ENCODE measurements at places on chromosomes 1 and 21.
A peak's percentile ranks its signal among the peaks of the same experiment; 100 is the strongest.

DNA sequence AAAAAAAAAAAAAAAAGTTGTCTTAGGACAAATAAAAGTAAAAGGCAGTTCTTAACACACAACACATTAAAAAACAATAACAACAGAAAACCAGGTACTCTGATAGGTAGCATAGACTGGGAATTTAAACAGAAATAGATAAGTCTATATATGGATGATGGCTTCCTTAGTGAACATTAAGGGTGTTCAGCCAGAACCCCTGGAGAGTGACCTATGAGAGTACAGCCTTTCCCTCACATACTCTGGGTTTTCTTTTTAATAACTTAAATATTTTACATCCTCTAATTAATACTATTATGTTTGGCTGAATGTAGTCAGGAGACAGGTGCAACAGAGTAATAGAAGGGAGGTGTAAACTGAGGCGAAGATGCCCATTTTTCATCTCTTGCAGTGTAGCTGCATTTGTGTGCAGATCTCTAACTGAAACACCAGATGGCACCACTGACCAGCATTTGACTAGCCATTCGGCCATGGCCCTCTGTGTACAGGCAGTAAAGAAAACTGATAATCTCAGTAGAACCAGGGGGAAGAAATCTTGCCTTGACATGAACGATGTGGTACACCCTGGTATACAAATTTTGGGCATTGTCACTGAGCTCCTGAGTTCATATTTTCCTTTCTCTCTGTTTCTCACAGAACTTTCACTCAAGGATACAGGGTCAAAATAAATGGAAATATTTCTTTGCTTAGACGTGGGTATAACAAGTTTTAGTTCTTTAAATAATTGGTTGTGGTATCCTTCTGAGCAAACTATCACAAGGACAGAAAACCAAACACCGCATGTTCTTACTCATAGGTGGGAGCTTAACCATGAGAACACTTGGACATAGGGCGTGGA lies 7.6 kb downstream of the TTF2 start:
- DNase-seq, result peak; percentile 42

- DNase-seq, result peak; percentile 44
These were observed 115.5 kb upstream of the IRF2BP2 start for GRCh38 chr1:234725177-234726132.

- DNase-seq, result no peak
These were observed 59.3 kb downstream of the AK4 start for GRCh38 chr1:65207317-65207716.

- no peak for DNase-seq
These were observed 26.2 kb downstream of the HSPA13 start for GRCh38 chr21:14356746-14357145.

DNA sequence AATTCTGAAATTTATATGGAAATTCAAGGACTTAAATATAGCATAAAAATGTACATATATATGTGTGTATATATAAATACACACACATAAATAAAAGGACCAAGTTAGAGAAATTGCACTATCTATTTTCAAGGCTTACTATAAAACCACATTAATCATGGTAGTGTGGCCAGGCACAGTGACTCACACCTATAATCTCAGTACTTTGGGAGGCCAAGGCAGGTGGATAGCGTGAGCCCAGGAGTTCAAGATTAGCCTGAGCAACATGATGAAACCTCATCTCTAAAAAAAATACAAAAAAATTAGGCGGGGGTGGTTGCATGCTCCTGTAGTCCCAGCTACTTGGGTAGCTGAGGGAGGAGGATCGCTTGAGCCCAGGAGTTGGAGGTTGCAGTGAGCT lies 171.4 kb upstream of the GORAB start:
- no peak for DNase-seq

- DNase-seq, result no peak
These were observed 45.3 kb downstream of the TIAM1 start for GRCh38 chr21:31298618-31299269.

DNA sequence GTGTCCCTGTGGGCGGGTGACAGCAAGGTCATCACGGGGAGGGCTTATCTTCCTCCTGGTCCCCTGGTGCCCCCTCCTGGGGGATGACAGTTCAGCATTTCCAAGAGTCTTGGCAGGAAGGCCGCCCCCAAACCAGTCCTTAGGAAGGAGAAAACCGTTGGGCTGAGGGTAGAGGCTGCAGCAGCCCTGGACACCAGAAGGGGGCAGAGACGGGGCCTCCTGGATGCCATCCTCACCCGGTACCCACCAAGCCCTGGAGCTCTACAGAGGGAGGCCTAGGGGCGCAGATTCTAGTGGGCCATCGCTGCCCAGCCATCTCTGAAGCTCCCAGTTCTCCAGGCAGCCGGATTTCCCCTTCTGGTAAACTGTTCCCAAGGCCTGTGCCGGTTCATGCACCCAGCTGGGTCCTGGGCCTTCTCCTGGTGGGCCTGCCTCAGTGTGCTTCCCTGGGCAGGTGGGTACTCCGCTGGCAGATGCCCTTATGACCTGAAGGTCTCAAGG lies 14.8 kb upstream of the ZNF669 start:
- peak; percentile 38 for DNase-seq

GRCh38 chr1:32817159-32817814 lies at the start of the genes S100PBP and YARS1:
Gene S100PBP (plus strand): TSS chr1:32817653. CDS start chr1:32826100, 8,447 bp downstream.
Gene YARS1 (minus strand): TSS chr1:32817358. CDS start chr1:32817244, 114 bp downstream.
- peak; percentile 100 for DNase-seq

- no peak for DNase-seq
These were observed 37.7 kb upstream of the ATG4C start for GRCh38 chr1:62746086-62746808.

- peak; percentile 76 for DNase-seq
These were observed at the start of gene NOS1AP for GRCh38 chr1:162069334-162070093. Gene NOS1AP (plus strand): TSS chr1:162069691. CDS start chr1:162070178, 487 bp downstream.

DNA sequence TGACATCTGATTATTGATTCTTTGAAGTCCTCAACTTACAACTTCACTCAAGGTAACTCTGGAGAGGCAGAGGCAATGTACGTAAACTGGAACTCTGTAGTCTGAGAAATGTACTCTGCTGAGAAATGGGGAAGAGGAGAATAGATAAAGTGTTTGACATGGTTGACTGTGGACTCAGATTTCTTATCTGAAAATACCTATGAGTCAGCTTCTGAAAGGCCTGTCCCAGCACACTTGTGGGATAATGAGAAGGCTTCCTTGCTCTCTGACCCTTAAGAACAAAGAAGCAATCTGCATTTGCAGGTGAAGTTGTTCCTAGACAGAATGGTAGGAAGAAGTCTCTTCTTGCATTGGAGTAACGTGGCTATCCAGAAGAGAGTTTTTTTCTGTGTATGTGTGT lies 1573.5 kb downstream of the BRINP3 start:
- DNase-seq, result no peak

DNA sequence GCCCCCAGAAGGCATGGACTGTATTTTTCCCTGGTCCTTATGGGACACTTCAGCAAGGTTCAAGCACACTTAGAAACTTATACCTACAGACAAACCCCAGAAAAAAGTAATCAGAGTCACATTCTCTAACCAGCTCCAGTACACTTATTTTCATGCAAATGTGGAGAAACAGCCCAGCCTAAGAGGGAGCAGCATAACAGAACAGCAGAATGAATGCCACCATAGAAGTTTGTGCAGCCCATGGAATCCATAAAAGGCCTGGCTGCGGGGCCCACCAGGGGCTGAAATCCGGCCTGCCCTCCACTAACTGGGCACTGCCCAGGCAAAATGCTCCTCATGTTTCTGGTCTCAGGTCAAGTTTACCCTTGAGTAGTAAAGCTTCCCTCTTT lies 60.4 kb upstream of the ATP1A1 start:
- no peak for DNase-seq

- DNase-seq, result no peak
These were observed 1.7 kb downstream of the PADI3 start for GRCh38 chr1:17250601-17251000.

DNA sequence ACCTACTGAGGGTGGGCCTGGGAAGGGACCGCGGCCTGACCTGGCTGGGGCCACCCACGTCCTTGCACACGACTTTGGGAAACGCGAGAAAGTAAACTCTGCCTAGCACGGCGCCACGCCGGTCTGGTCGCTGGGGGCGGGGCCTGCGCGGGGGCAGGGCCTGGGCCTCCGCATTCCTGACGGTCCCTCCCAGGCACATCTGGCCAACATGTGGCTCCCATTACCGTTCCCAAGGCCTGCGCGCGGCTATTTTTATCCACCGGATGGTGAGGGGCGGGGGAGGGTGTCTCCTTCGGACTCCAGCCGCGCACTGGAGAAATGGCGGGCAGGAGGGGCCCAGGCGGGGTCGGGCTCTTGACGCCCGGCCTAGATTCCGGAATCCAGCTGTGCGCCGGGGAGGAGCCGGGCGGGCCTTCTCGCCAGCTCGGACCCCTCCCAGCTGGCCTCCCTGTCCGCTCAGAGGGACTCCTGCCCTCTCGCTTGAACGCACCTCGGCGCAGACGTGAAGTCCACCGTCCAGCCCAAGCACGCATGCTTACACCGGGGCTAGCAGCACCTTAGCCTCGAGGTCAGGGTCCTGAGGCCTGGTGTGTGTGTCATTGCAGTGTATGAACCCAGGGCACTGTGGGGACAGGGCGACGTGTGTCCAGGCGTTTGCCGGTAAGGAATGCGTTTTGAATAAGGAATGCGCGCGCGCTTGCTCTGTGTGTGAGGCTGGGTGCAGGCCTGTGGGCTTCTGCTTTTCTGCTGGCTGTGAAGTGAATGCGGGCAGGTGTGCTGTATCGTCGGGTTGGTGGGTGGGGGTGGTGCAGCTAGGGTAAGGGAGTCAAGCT lies 2.1 kb downstream of the EVA1B start:
- DNase-seq, result no peak

DNA sequence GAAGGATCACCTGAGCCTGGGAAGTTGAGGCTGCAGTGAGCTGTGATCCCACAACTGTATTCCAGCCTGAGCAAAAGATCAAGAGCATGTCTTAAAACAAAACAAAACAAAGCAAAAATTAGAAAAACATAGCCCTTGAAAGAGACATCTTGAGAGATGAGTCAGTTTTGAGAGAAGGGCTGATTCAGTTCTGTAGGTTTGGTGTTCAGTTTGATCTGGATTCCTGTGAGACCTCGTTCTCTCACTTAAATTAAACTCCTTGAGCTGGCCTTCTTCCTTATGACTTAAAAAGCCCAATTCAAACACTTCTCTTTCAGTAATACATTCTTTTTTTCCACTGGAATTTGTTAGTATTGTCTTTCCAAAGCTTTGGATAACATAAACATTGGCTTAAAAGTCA lies 164.2 kb downstream of the NRIP1 start:
- no peak for DNase-seq

DNA sequence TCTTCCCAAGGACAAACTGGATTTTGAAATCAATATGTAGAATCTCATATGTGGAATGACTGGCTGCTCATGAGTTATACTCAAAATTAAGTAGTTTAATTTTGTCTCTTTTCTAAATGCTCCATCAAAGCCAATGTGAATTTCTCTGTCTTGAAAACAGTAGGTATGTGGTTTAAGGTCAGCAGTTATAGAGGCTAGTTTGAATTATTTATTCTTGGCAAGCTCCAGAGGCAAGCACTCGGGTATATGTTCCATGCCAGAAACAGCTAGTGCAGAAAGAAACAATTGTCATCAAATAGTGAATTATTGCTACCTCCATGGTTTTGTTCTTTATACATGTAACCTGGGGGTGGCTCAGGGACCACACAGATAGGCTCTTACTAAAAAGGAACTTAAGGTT lies 63.5 kb downstream of the LRIG2 start:
- DNase-seq, result no peak

DNA sequence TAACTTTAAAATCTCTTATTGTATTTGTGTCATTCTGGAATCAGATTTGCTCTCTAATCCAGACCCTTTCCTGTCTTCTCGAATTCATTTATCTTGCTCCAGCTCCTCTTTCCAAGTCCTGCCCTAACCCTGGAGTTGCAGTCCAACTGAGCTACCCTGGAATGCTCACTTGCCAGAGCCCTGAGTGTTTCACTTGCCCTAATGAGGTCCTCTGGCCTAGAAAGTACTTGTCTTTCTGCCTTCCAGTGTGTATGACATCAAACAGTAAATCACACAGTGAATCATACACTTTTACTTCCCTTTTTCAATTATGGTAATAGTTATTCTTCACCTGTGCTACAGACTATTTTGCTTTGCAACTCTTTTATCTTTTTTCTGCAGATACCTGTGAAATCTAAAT lies 96.9 kb downstream of the NEK7 start:
- DNase-seq, result no peak

- DNase-seq, result no peak
These were observed 350.9 kb downstream of the ST6GALNAC3 start for GRCh38 chr1:76425201-76426145.

- DNase-seq, result no peak
These were observed 69.8 kb downstream of the STUM start for GRCh38 chr1:226618380-226618779.

GRCh38 chr1:242454262-242455051 lies 70.0 kb downstream of the PLD5 start:
- no peak for DNase-seq

DNA sequence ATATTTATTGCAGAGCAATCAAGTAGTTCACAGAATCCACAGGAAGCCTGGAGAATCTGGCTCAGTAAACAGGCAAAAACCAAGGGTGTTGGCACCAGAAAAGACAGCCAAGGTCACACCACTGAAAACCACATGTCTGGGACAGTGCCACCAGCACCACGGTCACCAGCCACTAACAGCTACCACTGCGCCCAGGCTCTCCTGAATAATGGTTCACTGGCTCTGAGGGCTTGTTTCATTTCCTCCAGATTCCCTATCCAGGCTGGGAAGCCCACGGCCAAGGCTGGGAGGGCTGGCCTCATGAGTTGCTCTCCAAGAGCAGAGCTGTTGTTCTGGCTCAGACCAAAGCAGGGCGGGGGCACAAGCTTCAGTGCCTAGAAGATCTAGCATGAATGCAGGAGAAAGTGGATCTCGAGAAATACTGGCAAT lies 54.5 kb upstream of the PTGFRN start:
- no peak for DNase-seq

DNA sequence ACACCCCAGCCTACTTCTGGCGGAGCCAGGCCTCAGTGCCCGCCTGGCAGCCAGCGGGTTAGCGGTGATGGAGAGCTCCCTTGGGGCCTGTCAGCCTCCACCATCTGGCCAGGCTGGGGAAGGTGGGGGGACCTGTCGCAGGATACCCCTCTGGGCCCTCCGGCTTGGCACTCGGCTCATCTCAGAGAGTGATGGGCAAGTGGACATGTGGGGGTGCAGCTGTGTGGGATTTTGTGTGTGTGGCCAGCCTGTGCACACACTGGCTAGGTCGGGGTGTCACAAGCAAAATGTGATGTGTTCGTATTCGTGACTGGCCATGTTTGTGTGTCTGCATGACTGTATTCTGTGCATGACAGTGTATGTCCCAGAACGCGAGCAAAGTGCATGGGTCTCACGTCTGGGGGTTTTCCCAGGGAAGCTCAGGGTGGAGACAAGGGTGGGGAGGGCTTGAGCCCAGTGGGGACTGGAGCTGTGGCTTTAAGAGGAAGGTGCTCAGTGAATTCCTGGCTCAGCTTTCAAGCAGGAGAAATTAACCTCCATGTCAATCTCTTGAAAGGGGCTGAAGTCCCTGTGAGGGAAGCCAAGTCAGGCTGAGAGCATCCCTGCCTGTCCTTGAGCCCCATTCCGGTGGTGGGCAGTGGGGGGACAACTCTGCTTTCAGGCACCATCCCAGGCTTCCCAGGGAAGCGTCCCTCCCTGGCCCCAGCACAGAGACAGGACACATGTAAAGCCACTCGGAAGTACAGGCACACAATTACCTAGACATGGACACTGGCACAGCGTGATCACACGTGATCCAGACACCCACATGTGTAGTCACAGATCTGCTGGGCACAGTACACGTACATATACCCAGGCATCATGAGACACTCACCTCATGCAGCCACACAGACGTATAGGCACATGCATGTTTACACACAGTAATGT lies 21.1 kb upstream of the ADGRB2 start:
- DNase-seq, result no peak

GRCh38 chr1:40980068-40980452 lies 564 bp downstream of the CTPS1 start:
- DNase-seq, result no peak
